Cortex of kidney (tissue), 1 donor: ENCODE measurements at places on chromosomes 3 and 15.

- no peak for DNase-seq
These were observed 43.3 kb downstream of the CYFIP1 start for GRCh38 chr15:22936577-22937472.

- no peak for DNase-seq
These were observed 441.9 kb upstream of the MDFIC2 start for GRCh38 chr3:70754314-70754713.

- DNase-seq: no peak
These were observed 17.2 kb downstream of the ARRDC4 start for GRCh38 chr15:97977734-97978133.

DNA sequence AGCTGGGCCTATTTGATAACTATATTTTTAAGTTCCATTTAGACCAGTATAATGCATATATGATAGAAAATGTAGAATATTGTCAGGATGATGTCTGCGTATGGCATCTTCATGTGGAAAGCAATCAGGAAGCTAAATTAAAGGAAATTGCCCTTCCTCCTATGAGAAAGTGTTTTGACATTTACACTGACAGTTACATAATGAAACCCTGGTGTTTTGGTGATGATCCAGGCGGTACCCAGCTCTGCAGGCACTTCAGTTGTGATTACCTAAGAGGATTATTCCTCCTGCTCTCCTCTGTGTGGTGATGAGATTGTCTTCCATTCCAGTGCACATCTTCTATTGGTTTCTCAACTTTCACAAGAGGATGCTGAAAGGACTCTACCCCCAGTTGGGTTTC lies 126.5 kb upstream of the MITF start:
- no peak for DNase-seq

DNA sequence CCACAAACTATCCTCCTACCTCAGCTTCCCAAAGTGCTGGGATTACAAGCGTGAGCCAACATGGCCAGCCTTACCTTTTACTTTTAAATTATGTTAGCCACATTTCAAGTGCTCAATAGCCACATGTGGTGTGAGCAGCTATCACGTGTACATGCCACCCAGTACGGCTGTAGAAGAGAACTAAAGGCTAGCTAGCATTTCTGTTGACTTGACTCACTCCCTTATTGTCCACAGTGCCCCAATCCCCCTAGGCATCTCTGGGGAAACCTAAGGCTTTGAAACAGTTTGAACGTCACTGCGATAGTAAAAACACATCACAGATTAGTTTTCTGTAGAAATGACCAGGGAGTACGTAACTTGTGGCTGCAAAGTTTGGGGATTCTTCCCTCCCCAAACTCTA lies 12.0 kb downstream of the C15orf40 start:
- no peak for DNase-seq

DNA sequence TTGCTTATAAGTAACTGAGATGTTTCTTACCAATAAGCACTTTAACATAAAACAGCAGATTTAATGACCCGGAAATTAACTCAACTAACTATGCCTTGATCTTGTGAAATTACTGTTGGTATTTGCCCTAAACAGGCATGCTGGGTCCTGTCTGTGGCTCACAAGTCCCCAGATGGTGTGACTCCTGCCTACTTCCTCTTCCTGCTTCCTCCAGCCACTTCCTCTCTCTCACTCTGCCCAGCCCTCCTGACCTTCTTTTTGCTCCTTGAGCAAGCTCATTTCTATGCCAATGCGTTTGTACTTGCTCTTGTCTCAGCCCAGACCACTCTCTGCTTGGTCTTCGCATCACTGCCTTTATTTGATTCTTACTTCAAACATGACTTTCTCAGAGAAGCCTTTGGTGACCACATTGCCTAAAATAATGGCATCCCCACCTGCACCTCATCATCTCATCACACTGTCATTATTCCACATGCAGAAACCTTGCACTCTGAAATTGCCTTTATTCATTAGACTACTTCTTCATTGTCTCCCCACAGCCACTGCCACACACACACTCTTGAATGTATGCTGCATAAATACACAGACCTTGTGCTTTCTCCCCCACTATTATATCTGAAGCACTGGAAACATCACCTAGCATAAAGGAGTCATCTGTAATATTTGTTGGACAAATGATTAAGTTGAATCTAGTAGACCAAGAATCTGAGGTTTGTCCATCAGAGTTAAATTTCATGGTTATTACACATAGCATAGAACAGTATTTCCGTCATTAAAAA lies 256.3 kb upstream of the SEMA6D start:
- no peak for DNase-seq

DNA sequence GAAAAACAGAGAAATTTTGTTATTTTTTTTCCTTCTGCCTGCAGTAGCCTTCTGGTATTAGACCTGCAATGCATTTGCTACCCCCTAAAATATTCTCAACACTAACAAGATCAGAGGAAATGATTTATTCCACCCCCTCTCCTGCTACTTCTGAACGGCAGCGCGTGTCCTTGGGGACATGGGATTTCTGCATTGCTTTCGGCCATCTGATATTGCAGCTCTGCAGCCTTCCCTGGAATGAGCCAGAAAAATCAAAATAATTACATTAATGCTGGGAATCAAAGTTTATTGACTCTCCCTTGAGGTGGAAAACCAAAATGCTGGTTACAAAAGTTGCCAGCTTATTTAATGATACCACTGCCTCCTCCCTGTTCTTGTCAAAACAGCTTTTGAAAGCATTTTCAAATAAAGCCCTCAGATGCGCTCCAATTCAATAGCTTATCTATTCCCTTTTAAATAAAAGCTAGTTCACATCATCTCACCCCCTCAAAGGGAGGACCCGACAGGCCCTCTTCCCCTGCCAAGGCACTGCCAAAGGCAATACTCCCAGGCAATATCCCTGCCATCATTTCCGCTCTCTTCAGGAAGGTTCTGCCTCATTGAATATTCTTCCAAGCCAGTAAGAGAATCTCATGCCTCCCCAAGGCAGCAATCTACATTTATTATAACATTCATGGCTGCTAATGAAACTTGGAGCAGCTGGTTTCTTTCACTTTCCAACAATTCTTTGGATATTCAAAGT lies 96.6 kb downstream of the FHIT start:
- no peak for DNase-seq

- DNase-seq: no peak
These were observed 249.9 kb upstream of the GBE1 start for GRCh38 chr3:82011336-82011735.

DNA sequence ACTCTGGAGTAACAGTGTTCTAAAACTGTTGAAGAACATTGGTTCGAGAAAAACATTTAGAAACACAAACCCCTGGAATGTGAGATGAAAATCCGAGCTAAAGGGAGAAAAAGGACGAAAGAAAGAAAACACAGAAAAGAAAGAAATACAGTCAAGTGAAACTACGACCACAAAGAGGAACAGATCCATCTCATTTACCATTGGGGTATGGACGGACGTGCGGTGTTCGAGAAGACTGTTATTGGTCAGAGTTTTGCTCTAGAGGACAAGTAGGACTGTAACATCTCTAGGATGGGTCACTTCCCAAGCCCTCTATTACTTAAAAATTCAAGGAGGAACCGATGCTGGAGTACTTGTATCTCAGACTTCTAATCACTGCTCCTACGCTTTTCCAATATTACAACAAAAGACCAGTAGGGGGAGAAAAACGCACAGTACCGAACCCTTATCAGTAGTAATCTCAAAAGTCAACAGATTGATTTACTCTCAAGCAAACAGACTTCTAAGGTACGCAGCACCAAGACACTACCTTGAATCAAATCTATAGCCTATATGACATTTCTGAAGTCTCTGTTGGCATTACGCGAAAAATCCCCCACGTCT lies 1.1 kb upstream of the PIK3CA start:
- no peak for DNase-seq

- no peak for DNase-seq
These were observed 49.5 kb upstream of the SELENOK start for GRCh38 chr3:53941184-53941583.

DNA sequence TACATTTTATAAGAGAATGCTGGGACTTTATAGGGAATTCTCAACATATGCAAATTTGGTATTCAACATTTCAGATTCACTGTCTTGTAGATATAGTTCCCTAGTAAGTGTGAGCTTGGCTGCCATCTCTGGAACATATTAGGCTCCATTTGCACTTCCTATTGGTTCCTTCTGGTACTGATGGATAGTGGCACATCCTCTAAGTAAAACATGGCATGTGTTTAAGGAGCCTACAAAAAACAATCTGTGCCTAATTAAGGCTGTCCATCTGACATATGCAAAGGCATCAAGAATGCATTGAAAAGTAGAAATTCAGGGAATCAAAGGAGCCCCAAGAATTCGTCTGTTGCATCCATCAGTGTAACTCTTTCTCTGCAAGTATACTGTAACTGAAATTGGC lies 344.1 kb downstream of the UNC13C start:
- no peak for DNase-seq

GRCh38 chr15:74460298-74460697 lies 662 bp downstream of the UBL7 start:
- DNase-seq: no peak

DNA sequence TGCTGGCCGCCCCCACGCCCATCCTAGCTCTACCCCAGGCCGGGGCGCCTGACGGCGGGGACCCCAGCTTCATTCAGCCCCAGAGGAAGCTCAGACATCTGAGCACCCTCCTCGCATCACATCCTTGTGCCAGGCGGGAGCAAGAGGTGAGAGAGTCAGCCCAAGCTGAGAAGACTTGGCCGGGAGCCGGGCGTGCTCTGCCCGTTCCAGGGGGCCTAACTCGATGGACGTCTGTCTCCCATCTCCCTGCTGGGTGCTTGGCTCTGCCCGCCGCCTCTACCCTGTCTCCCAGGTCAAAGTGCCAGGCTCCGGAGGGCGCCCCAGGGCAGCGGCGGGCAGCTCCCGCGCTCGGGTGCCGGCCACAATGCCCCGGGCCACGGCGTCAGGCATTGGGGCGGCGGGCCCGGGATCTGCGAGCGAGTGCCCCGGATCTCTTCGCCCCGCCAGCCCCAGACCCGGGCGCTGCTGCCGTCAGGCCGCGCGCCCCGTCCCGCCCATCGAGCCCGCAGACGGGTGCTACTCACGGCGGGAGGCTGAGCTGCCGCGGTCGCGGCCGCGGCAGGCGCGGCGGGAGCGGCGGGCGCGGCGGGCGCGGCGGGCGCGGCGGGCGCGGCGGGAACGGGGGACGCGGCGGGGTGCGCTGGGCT lies 388 bp downstream of the DAPK2 start:
- DNase-seq: no peak

GRCh38 chr3:24133436-24133835 lies 188.3 kb downstream of the NR1D2 start:
- no peak for DNase-seq

DNA sequence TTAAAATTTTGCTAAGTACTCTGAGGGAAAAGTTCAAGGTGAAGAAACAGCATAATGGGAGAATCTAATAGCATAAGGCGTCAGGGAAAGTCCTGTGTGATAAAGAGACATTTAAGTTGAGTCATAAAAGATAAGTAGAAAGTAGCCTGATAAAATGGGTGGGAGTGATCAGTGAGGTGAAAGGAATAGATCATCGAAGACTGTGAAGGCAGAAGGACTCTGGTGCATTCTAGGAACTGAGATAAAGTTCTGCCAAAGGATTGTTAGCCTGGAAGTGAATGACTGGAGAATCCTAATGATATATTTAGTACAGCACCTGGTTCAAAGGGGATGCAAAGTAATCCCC lies 149.9 kb downstream of the CFAP20DC start:
- no peak for DNase-seq

DNA sequence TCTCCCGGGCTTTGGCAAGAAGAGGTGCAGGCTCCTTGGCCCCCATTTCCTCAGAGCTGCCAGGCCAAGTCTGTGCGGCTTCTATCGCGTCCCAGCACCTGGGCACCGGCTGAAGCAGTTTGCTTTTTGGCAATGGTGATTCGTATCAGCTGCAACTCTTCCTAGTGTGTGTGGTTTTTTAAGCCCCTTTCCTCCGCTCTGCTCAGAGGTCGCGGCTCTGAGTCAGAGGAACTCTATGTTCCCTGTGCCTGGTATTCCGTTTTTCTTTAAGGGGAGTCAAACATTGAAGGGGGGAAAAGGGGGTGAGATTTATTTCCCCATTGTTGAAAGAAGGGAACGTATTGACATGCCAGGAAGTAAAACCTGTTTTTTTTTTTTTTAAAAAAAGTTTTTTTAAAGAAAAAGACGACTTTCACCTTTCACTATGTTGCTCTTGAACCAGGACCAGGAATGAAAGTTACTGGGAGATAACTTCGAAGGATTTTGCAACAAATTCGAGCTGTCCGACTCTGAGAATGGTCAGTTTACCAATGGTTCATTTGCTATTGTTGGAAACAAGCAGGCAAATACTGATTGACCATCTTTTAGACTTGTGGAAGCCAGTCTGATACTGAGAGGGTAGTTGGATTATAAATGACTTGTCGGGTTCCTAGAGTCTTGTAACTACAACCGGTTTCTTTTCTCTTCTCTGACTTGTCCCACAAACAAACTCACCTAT lies 1.1 kb downstream of the ARMC8 start:
- DNase-seq: no peak

DNA sequence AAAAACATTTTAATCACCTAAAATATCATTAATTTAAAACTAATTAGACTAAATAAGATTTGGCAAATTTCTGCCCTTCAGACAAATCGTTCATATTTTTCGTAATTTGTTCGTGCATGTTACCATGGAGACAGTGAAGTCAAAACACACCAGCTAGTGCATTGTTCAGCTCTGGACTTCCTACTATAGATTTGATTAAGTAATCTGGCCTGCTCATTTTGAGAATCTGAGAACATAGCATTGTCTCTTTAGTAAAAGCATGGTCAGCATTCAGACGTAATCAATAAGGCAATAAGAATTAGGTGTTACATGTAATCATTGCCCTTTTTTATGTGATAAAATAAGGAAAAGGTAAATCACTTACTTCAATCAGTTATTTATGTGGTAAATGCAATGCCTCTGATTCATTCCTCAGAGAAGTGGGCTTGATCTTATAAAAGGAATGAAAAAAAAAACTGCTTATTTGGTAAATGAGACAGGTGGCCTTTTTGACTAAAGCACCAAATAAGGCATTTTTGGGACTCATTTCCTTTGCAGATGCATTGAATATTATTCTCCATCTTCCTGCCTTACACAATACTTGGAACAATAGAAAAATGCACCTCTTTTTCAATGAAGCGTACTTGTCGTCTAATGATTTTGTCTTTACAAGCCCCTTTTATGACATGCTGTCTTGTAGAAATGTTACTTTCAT lies 84.5 kb upstream of the FNDC3B start:
- no peak for DNase-seq
